ENCODE measurements at places on chromosomes 1 and 21. TPM values are rescaled to one million over a fixed set of nuclear protein-coding genes. Genes with fewer than 3 reads are reported as not detected.

DNA sequence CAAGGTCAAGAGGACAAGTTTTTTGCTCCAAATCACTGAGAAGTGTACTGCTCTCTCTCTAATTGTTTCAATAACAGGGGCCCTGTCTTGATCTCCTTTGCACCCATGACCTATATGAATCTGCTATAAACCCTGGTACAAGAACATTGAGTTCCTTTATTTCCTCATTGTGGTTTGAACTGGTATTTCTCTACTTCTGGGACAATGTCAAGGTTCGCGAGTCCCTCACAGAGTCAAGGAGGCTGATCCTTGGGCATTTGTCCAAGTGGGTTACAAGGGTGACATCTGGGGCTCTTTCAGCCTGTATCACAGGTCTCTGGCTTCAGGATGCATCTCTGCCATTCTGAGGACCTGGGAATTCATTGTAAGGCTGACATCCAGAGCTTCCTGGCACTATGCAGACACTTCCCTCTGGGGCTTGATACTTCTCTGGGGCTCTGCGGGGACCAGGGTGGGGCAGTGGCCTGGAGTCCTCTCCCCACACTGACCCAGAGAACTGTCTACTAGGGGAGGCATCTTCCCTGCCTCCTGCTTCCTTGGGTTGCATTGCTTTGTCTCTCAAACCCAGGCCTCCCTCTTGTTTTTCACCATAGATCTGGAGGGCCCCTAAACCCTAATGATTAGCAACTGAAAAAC is 22.5 kb upstream of the ZNF648 start:
- no peaks in the 10 kb centered on the region for H3K27me3 ChIP-seq
- no peaks in the 10 kb centered on the region for H3K4me1 ChIP-seq
- no peaks in the 10 kb centered on the region for H3K36me3 ChIP-seq
- no peak overlapping the region for H3K27ac ChIP-seq

- DNase-seq = no peak
- H3K27ac ChIP-seq = no peak overlapping the region
- no peaks in the 10 kb centered on the region for H3K36me3 ChIP-seq
- peaks cover 20% of the 10 kb centered on the region for H3K4me1 ChIP-seq
- no peaks in the 10 kb centered on the region for H3K27me3 ChIP-seq
Measured at GRCh38 chr1:47893412-47893811, 103.8 kb downstream of the TRABD2B start.

Gene SDC3
- total RNA-seq = 51.6 TPM

GRCh38 chr1:17183388-17184160 is 21.4 kb upstream of the PADI1 start:
- no peaks in the 10 kb centered on the region for H3K27me3 ChIP-seq
- no peak for DNase-seq
- H3K36me3 ChIP-seq = no peaks in the 10 kb centered on the region

DNA sequence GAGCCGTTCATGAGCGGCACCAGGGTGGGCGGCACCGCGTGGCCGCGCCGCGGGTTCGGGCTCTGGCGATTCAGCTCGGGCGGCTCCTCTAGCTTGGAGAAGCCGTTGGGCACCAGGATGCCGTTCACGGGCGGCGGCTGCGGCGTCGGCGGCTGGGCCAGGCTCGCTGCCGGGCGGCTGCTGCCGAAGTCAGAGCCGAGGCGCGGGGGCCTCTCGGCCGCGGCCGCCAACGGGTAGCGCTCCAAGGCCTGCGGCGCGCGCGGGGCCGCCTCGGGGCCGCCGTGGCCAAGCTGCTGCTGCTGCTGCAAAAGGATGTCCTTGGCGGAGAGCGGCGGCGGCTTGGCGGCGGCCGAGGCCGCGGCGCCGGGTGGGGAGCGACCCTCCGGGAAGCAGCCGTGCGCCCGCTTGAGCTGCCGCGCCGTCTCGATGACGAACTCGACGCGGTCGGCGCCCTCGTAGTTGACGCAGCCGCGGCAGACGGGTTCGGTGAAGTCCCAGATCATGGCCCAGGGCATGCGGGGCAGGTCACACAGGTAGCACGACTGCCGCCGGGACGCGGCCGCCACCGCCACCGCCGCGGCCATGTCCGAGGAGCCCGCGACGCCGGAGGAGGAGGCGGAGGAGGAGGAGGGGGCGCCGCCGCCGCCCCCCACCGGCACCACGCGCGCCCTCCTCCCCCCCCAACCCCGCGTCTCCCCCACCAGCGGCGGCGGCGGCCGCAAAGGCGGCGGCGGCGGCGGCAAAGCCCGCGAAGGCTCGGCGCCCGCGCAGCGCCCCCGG is 877 bp downstream of the IRF2BP2 start:
- H3K4me3 ChIP-seq = peak overlapping the region; percentile 87
- peak overlapping the region; percentile 98 for H3K27ac ChIP-seq

GRCh38 chr1:191453487-191453886 is 704.8 kb upstream of the RGS18 start:
- no peak overlapping the region for H3K4me3 ChIP-seq
- no peaks in the 10 kb centered on the region for H3K36me3 ChIP-seq
- H3K27ac ChIP-seq = no peak overlapping the region
- no peaks in the 10 kb centered on the region for H3K4me1 ChIP-seq
- DNase-seq = no peak
- H3K27me3 ChIP-seq = no peaks in the 10 kb centered on the region

Gene ESPN
- total RNA-seq = not detected

DNA sequence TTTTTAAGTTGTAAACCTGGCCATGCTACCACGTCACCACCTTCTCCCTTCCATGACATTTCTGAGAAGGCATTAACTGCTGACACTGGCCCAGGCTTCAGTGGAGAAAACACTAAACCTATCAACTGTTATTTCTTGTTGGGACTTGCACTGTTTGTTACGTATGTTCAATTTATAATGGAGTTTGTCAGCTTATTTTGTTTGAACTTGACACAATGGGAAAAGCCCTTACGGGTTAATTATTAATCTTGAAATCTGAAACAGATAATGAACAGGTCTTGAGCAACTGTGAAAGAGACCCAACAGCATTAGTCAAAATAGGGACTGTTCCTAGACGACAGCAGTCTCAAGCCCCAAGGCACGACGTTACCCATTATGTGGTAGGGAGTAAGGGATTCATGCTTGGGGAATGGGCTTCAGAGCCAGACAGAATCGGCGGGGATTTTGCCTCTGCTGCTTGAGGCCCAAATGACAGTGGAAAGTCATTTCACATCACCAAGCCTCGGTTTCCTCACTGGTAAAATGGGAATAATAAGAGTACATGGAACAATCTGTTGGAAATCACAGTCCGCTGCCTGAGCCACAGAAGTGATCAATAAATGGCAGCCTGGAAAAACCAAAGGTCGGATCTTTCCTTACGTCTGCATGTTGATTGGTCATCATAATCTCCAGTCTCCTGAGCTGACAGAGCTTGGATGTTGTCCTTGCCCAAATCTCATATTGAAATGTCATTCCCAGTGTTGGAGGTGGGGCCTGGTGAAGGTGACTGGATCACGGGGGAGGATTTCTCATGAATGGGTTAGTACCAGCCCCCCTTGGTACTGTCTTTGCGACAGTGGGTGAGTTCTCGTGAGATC is 44.5 kb downstream of the TIAM1 start:
- DNase-seq = no peak
- no peak overlapping the region for H3K4me3 ChIP-seq
- H3K4me1 ChIP-seq = no peaks in the 10 kb centered on the region
- no peaks in the 10 kb centered on the region for H3K27me3 ChIP-seq
- no peaks in the 10 kb centered on the region for H3K36me3 ChIP-seq
- H3K27ac ChIP-seq = no peak overlapping the region

GRCh38 chr1:106960412-106960811 is 96.1 kb upstream of the PRMT6 start:
- H3K36me3 ChIP-seq = no peaks in the 10 kb centered on the region
- H3K27ac ChIP-seq = no peak overlapping the region
- no peak for DNase-seq
- no peak overlapping the region for H3K4me3 ChIP-seq

GRCh38 chr1:12467570-12468286 is 150.3 kb downstream of the DHRS3 start:
- peak overlapping the region; percentile 3 for H3K27ac ChIP-seq
- DNase-seq = no peak
- no peaks in the 10 kb centered on the region for H3K27me3 ChIP-seq
- H3K4me3 ChIP-seq = no peak overlapping the region
- H3K4me1 ChIP-seq = peaks cover 75% of the 10 kb centered on the region

- no peaks in the 10 kb centered on the region for H3K36me3 ChIP-seq
- H3K27me3 ChIP-seq = no peaks in the 10 kb centered on the region
- peaks cover 40% of the 10 kb centered on the region for H3K4me1 ChIP-seq
- DNase-seq = no peak
- peak overlapping the region; percentile 91 for H3K4me3 ChIP-seq
Measured at GRCh38 chr21:31660259-31660565, 719 bp downstream of the SOD1 start.

Gene CRP
- total RNA-seq = not detected

GRCh38 chr1:88980870-88981269 is 11.6 kb downstream of the KYAT3 start:
- H3K27ac ChIP-seq = no peak overlapping the region
- no peaks in the 10 kb centered on the region for H3K27me3 ChIP-seq
- no peak for DNase-seq
- no peak overlapping the region for H3K4me3 ChIP-seq
- peaks cover 30% of the 10 kb centered on the region for H3K4me1 ChIP-seq

DNA sequence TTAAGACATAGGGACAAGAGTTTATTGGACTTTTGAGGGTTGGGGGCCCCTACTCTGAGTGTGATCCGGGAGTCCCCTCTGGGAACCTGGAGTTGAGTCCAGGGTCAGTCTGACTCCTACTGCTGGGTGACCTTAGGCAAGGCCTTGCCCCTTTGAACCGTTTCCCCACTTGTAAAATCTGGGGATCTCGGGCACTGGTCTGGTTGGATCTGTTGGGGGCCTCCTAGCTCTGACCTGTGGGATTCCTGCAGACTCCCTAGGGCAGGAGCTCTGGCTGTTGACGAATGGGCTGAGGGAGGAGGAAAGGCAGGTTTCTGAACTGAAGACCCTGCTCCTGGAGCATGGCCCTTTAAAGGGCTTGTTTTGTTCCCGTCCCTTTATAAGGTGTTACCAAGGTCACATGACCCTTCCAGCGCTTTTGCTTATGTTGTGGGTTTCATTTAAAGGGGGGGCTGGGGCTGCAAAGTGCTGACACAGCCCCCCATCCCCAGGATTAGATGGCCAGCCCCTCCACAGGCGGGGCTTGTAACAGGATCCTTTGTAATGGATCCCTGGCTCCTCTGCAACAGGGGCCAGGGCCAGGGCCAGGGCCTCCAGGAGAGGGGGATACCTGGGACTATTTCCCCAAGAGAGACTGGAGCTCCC is 50.7 kb downstream of the YARS1 start:
- H3K36me3 ChIP-seq = no peaks in the 10 kb centered on the region
- H3K4me3 ChIP-seq = no peak overlapping the region

GRCh38 chr1:208048904-208049303 is 138.0 kb upstream of the CD34 start:
- no peak overlapping the region for H3K4me3 ChIP-seq
- H3K4me1 ChIP-seq = peaks cover 23% of the 10 kb centered on the region
- H3K27ac ChIP-seq = peak overlapping the region; percentile 76
- no peak for DNase-seq

DNA sequence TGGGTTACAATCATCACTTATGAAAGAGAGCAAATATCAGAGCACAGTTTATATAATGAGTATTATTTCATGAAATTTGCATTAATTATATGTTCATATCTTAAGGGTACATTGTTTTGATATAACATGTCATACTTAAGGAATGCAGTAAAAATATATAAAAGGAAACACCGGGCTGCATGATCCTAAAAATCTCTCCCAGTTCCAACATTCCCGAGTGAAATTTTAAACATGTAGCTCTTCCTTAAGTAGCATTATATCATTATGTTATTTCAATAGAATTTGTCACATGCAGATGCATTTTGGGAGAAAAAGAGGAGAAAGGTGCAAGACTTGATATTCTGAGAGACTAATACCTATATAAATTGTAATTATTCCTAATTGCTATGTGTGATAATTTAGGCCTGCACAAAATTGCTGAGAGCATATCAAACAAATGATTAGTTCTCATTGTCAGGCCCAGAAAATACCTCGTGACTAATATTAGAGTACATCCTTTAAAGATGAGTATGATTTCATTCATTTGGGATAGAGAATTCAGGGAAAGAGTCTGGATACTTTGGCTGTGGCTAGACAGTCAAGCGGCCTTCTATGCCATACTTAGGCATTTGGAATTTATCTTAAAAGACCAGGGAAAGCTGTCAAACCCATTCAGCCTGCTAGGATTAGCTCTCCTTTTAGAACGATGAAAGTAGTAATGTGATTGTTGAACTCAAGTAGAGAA is 86.8 kb downstream of the ADGRL2 start:
- no peak overlapping the region for H3K27ac ChIP-seq
- DNase-seq = no peak
- H3K4me1 ChIP-seq = peaks cover 21% of the 10 kb centered on the region

- H3K36me3 ChIP-seq = no peaks in the 10 kb centered on the region
- no peaks in the 10 kb centered on the region for H3K27me3 ChIP-seq
- peaks cover 4% of the 10 kb centered on the region for H3K4me1 ChIP-seq
- DNase-seq = no peak
- no peak overlapping the region for H3K4me3 ChIP-seq
Measured at GRCh38 chr1:46522184-46522968, 29.1 kb downstream of the KNCN start.

Gene DIO1
- not detected for total RNA-seq

- H3K4me3 ChIP-seq = no peak overlapping the region
- H3K27me3 ChIP-seq = no peaks in the 10 kb centered on the region
Measured at GRCh38 chr1:203603940-203604591, 22.6 kb upstream of the ATP2B4 start.

DNA sequence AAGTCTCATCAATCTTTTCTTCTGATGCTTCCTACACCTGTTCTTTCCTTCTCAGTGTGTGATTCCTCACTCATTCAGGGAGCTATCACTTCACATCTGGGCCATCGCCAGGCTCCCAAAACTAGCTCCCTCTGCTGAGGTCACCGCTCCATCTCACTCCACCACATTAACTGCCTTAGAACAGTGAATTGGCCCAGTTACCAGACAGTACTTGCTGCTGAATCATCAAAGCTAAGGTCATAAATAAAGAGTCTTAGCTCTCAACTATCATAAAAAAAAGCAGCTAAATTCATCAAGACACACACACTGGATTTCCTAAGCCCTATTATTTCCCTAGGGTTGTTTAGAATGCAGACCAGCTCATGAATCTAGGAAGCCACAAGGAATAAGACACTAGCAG is 18.8 kb upstream of the SRM start:
- no peaks in the 10 kb centered on the region for H3K4me1 ChIP-seq
- no peak overlapping the region for H3K27ac ChIP-seq
- peaks cover 81% of the 10 kb centered on the region for H3K36me3 ChIP-seq
- H3K27me3 ChIP-seq = no peaks in the 10 kb centered on the region
- no peak overlapping the region for H3K4me3 ChIP-seq

GRCh38 chr1:228488818-228489674 is 1.9 kb downstream of the RNF187 start:
- H3K27me3 ChIP-seq = no peaks in the 10 kb centered on the region
- peaks cover 35% of the 10 kb centered on the region for H3K4me1 ChIP-seq
- DNase-seq = no peak
- H3K4me3 ChIP-seq = peak overlapping the region; percentile 97

GRCh38 chr21:31803039-31804007 is 69.5 kb upstream of the HUNK start:
- no peak overlapping the region for H3K27ac ChIP-seq
- no peak for DNase-seq
- H3K27me3 ChIP-seq = no peaks in the 10 kb centered on the region
- no peaks in the 10 kb centered on the region for H3K36me3 ChIP-seq
- H3K4me3 ChIP-seq = no peak overlapping the region

- no peak overlapping the region for H3K4me3 ChIP-seq
- no peak overlapping the region for H3K27ac ChIP-seq
- no peaks in the 10 kb centered on the region for H3K27me3 ChIP-seq
- H3K36me3 ChIP-seq = no peaks in the 10 kb centered on the region
- H3K4me1 ChIP-seq = no peaks in the 10 kb centered on the region
Measured at GRCh38 chr1:182507685-182508084, 57.7 kb downstream of the RGSL1 start.

Data from thoracic aorta (tissue), 2 donors.